ENCODE measurements at places on chromosomes 13 and 19.
A peak's percentile ranks its signal among the peaks of the same experiment; 100 is the strongest.

DNA sequence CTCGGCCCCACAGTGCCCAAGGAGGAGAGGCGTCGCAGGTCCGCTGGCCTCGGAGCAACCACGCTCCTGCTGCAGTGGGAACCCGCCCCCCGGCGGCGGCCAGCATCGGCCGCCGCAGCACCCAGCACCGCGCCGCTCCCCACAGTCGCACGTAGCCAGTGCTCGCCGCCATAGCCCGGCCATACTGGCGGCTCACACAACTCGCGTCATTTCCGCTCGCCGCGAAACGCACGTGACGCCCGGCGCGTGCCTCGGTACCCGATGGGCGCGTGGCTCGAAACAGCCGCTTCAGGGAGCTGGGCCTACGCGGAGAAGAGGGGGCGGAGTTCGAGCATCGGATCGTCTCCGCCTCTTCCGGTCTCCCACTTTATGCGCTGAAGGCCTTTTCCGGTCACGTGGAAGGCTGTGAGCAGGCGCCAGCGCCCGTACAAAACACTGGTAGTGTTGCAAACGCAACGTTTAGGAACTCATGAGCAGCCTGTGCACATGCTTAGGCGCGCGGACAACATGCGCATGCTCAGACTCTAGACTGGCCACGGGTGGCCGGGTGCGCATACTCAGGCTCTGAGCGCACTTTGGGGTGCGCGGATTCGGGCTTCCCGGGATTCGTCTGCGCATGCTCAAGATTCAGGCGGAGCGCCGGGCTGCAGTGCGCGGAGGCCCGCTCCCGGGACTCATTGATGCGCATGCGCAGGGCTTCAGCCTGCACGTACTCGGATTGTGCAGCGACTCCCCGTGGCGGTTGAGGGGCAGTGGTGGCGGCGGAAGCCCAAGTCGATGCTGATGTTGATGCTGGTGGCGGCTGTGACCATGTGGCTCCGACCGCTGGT is at the start of the genes CATSPERD and LONP1:
Gene CATSPERD, plus strand, starts transcription at position 677 of the 830 bp plus-strand sequence. Its CDS starts 101 bp downstream, at position 778.
Gene LONP1, minus strand, starts transcription at position 186 of the 830 bp plus-strand sequence. Its CDS starts 14 bp downstream, at position 172.
- peak; percentile 99 for DNase-seq

DNA sequence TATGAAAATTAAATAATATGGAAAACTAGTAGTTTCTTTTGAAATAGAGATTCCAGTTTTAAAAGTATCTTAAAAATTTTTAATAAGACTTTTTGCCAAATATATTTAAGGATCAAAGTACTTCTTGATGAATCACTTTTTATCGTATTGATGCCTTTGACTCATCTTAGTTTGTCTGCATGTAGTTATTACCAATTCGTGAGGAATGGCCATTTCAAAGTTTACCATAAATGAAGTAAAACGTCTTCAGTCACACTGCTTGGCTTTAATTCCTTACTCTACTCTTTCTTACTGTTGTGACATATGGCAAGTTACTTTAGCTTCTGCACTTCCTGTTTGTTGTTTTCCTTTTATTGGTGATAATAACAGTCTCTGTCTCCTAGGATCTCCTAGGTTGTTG is 38.3 kb downstream of the NDFIP2 start:
- DNase-seq, result no peak

GRCh38 chr13:113298043-113298945 is 1.3 kb downstream of the LAMP1 start:
- DNase-seq, result no peak

- DNase-seq, result no peak
Measured at GRCh38 chr13:25503856-25504255, 132.1 kb downstream of the ATP8A2 start.

GRCh38 chr13:34161931-34162543 is 344.1 kb downstream of the RFC3 start:
- DNase-seq, result no peak

- no peak for DNase-seq
Measured at GRCh38 chr19:54873990-54874389, at the start of gene FCAR. FCAR (plus strand) TSS chr19:54874235; CDS start chr19:54874290, 55 bp downstream.

- no peak for DNase-seq
Measured at GRCh38 chr19:45809643-45810159, 5.4 kb downstream of the RSPH6A start.

- DNase-seq, result no peak
Measured at GRCh38 chr13:104085611-104086010, 1019.4 kb upstream of the SLC10A2 start.

DNA sequence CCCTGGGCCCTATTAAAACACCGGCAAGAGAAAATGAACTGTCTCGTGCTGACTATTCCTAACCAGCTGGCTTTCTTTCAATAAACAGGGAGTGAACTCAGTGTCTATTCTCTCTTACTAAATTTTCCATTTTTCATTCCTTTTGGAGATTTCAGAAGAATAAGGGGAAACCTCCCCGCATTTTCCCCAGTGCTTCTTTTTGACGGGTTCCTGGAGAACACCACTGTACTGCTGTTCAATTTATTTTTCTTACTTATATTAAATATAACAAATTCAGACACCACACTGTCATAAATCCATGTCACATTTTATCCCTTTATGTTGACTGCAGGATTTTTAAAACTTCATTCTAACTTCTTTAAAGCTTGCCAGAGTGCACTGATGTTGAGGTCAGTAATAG is 75.8 kb downstream of the DCLK1 start:
- DNase-seq, result no peak

DNA sequence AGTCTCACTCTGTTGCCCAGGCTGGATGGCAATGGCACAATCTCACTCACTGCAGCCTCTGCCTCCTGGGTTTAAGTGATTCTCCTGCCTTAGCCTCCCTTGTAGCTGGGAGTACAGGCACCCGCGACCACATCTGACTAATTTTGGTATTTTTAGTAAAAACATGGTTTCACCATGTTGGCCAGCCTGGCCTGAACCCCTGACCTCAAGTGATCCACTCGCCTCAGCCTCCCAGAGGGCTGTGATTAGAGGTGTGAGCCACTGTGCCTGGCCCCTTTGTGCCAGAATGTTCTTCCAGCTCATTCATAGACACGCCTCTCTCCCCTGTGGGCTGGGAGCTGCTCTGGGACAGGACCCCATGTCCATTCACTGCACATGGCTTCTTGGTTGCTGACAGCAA is 9.1 kb downstream of the MYDGF start:
- no peak for DNase-seq

GRCh38 chr13:33090755-33091414 is 74.7 kb downstream of the KL start:
- DNase-seq, result no peak
